ENCODE measurements at places on chromosomes 12 and 14. TPM values are rescaled to one million over a fixed set of nuclear protein-coding genes. Genes with fewer than 3 reads are reported as not detected.
A peak's percentile ranks its signal among the peaks of the same experiment; 100 is the strongest.

GPR162 gene
- not detected for total RNA-seq

- no peak overlapping the region for H3K4me3 ChIP-seq
These were observed 27.5 kb downstream of the RFLNA start for GRCh38 chr12:124322271-124322998.

- no peaks in the 10 kb centered on the region for H3K4me1 ChIP-seq
- DNase-seq = no peak
- H3K27me3 ChIP-seq = no peaks in the 10 kb centered on the region
- H3K36me3 ChIP-seq = peaks cover 5% of the 10 kb centered on the region
- no peak overlapping the region for H3K27ac ChIP-seq
These were observed 116.6 kb downstream of the ERC1 start for GRCh38 chr12:1107669-1108068.

DNA sequence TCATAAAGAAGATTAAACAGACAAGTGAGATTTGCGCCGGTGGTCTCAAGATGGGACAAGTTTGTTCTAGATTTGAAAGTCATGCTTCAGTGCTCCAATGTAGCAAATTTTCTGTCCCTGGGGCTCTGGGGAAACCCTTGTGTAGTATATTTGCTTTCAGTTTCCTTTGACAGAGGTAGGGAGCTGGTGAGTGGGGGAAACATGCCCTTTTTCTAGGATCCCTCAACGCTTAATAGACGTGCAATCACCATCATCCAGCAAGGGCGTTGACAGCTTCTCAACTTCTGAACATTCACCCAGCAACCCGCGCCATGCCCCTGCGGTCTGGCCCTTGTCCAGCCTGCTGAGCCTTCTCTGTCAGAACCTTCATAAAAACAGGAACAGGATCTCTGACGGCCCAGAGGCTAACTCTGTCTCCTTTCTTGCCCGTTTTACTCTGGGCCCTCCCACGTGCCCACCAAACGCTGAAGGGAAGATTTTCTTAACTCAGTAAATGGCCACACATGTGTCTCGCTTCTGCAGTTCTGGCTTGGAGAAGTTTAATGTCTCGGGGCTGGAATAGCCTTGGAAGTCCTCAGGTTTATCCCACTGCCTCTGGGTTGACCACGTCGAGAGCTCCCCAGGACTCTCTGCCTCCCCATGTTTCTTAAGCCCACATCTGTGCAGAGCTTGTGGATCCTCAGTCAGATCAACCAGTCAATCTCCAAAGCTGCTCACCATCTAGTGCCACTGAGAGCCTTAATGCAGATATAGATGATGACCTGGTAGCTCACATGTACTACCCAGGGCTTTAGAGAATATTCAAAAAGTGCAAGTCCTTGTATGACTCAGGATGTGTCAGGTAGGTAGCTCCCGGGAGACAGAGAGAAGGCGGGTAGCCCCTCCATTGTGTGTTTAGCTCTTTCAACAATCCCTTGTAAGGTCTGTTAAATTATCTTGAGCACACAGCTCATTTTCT is 58.1 kb upstream of the CCND2 start:
- no peaks in the 10 kb centered on the region for H3K36me3 ChIP-seq

DNA sequence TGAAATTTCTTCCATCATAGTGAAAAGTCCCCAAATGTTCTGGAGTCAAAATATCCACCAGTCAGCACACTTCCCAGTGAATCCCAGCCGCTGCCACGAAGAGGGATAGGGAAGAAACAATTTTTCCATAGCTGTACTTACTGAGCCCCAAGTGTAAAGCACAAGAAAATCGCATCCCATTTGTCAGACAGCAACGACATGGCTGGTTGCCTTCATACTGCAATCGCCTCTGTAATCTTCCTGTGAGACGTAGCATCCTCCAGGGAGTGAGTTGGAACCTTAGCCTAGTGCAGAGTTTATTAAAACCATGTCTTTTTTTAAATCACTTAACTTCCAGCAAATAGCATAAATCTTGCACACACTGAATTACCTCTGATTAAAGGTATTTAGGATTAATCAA is 56.8 kb downstream of the GNG2 start:
- peaks cover 30% of the 10 kb centered on the region for H3K4me1 ChIP-seq
- H3K27me3 ChIP-seq = no peaks in the 10 kb centered on the region
- no peak for DNase-seq
- H3K4me3 ChIP-seq = no peak overlapping the region
- peaks cover 35% of the 10 kb centered on the region for H3K36me3 ChIP-seq
- no peak overlapping the region for H3K27ac ChIP-seq

- no peak for DNase-seq
- peaks cover 4% of the 10 kb centered on the region for H3K27me3 ChIP-seq
- no peak overlapping the region for H3K27ac ChIP-seq
- H3K36me3 ChIP-seq = no peaks in the 10 kb centered on the region
These were observed 218.1 kb downstream of the APAF1 start for GRCh38 chr12:98863167-98863566.

- DNase-seq = peak; percentile 49
- H3K27ac ChIP-seq = peak overlapping the region; percentile 98
- no peaks in the 10 kb centered on the region for H3K27me3 ChIP-seq
- H3K36me3 ChIP-seq = peaks cover 25% of the 10 kb centered on the region
- H3K4me1 ChIP-seq = peaks cover 59% of the 10 kb centered on the region
These were observed 624 bp downstream of the M6PR start for GRCh38 chr12:8948701-8949341.

GRCh38 chr12:16150276-16150675 is 127.2 kb downstream of the SLC15A5 start:
- DNase-seq = no peak
- no peaks in the 10 kb centered on the region for H3K36me3 ChIP-seq
- no peaks in the 10 kb centered on the region for H3K27me3 ChIP-seq

DNA sequence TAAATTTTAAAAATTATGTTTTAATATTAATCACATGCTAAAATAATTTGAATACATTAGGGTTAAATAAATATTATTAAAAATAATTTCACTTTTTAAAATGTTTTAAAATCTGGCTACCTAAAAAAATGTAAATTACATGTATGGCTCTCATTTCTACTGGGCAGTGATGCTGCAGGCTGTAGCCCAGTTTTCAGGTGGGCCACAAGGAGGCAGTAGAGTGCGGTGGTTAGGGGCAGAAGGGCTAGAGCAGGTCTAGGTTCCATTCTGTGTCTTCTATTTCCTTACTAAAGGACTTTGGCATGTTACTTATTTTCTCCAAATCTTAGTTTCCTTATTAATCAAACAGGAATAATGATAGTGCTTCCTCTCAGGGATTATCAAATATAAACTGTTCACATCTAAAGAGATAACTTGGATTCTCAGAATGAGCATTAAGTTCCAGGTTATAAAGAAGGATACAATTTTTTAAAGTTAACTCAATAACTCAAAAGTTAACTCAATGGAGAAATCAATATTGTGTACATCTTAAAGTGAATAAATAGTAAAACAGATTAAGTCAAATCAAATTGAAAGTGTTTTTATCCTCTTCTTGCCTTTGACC is 54.9 kb upstream of the OVCH1 start:
- no peaks in the 10 kb centered on the region for H3K4me1 ChIP-seq
- DNase-seq = peak; percentile 34
- no peak overlapping the region for H3K27ac ChIP-seq
- no peaks in the 10 kb centered on the region for H3K36me3 ChIP-seq
- H3K27me3 ChIP-seq = no peaks in the 10 kb centered on the region
- H3K4me3 ChIP-seq = no peak overlapping the region

DNA sequence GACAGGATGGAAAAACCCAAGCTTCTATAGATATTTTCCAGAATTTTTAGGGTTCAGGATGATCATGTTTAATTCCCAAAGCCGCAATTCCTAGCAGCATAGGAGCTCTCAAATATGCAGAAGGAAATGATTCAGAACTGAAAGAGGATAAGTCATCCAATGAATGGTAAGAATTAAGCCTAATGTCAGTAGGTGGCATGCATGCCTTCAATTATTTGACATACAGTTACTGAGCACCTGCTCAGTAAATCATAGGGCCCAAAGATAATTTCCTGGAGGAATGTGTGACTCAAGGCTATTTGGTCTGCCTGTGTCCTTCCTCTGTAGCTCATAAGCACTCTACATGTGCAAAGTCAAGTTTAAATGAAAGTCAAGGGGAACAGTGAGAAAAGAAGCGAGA is 116.8 kb upstream of the SLC38A4 start:
- DNase-seq = no peak
- no peak overlapping the region for H3K4me3 ChIP-seq
- H3K36me3 ChIP-seq = no peaks in the 10 kb centered on the region
- H3K27ac ChIP-seq = no peak overlapping the region

DNA sequence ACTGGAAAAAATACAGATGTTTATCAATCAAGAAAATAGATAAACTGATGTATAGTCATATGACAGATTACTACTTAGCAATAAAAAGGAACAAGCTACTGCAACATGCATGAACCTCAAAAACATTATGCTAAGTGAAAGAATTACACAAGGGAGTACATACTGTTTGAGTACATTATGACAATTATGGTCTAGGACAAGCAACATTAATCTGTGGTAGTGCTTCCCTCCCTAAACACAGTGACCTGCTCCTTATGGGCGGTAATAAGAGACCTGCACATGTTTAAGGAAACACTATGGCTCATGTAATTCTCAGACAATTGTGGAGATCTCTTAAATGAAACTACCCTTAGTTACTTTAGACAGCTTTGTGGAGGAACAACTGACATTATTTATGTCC is 421.2 kb upstream of the FBXO33 start:
- H3K4me3 ChIP-seq = no peak overlapping the region
- H3K27me3 ChIP-seq = no peaks in the 10 kb centered on the region
- H3K36me3 ChIP-seq = no peaks in the 10 kb centered on the region
- H3K4me1 ChIP-seq = no peaks in the 10 kb centered on the region
- H3K27ac ChIP-seq = no peak overlapping the region

DNA sequence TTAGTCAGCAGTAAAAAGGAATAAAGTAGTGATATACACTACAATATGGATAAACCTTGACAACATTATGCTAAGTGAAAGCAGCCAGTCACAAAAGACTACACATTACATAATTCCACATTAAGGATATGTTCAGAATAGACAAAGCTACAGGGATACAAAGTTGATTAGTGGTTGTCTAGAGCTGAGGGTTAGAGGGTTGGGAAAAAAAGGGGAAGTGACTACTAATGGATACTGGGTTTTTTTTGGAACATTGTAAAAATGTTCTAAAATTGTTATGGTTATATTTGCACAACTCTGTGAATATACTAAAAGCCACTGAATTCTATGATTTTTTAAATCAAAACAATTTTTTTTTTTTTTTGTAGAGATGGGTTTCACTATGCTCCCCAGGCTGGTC is 4.8 kb upstream of the NGDN start:
- H3K4me3 ChIP-seq = no peak overlapping the region
- DNase-seq = no peak
- peaks cover 4% of the 10 kb centered on the region for H3K27me3 ChIP-seq
- no peak overlapping the region for H3K27ac ChIP-seq

DNA sequence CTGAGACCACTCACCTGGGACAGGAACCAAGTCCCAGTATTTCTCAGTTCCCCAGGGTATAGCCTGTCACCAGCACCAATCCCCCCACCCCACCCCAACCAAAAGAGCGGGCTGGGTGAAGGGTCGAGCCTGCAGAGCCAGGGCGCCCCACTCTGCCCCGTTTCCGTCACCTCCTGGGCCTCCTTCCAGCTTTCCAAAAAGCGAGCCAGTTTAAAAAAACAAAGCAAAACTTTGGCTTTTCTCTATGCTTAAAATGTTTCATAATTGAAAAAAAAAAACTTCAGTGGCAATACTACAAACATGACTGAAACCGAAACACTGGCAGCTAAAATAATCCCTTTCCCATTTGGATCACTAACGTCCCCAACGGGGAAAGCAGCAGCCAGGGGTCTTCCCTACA is 7.5 kb downstream of the CAMKK2 start:
- DNase-seq = no peak
- no peak overlapping the region for H3K4me3 ChIP-seq
- no peaks in the 10 kb centered on the region for H3K27me3 ChIP-seq
- no peaks in the 10 kb centered on the region for H3K4me1 ChIP-seq
- peaks cover 2% of the 10 kb centered on the region for H3K36me3 ChIP-seq
